ENCODE measurements at places on chromosomes 16 and 17.

DNA sequence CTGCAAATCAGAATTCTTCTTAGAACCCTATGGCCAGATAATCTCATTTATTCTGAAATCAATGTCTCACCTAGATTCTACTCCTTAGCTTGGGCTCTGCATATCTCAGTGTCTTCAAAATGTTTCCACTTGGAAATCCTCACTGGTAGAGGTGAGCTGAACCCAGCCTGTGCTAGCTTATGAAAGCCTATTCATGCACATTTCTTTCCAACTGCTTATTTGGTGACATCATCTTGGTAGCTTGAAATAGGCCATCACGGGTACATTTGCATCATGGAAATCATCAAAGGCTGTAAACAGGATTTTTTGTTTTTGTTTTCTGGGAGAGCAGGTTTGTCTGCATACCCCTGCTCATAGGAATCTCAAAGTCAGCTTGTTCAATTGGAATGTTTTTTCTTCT, 130.8 kb downstream of the KCNJ18 start:
- DNase-seq, result no peak

DNA sequence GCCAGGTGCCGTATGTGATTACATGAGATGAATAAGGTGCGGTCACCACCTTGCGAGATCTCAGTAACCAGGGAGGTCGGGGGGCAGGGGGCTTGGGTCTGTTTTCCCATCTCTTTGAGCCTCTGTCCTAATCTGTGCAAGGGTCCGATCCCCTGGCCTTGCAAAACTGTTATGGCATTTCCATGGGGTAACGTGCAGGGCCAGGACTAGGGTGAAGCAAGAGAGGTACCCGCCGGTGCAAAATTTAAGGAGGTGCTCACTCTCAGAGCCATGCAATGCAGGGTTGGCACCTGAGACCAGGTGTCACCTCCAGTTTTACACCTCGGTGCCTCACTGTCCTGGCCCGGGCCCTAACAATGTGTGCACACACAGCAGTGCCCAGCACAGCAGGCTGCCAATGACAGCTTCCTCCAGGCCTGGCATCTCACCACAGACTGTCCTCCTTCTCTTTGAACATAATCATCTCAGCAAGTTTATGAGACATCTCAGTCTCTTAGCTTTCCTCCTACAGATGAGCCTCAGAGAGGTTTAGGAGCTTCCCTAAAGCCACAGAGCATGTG, 43.6 kb downstream of the C16orf95 start:
- DNase-seq, result no peak

DNA sequence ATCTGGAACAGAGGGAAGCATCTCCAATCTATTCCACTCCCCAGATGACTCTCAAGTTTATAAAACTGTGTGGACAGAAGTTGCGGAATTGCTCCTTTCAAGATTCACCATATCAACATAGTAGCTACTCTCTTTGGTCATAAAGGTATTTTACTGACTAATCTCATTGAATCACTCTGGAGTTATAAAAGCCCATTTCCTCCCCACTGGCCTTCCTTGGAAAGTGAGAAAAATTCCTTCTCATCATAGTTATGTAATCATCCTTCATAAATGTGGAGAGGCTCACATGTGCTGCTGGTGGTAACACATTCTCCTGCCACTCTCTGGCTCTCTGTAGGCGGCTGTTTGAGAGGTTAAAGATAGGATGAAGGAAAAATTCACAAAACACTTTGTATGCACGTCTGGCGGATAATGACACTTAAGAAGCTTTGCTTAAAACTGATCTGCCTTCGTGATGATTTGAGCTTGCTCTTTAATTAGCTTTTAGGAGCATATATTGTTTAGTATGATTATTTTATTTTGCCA, 1034.0 kb upstream of the EEF2KMT start:
- no peak for DNase-seq

DNA sequence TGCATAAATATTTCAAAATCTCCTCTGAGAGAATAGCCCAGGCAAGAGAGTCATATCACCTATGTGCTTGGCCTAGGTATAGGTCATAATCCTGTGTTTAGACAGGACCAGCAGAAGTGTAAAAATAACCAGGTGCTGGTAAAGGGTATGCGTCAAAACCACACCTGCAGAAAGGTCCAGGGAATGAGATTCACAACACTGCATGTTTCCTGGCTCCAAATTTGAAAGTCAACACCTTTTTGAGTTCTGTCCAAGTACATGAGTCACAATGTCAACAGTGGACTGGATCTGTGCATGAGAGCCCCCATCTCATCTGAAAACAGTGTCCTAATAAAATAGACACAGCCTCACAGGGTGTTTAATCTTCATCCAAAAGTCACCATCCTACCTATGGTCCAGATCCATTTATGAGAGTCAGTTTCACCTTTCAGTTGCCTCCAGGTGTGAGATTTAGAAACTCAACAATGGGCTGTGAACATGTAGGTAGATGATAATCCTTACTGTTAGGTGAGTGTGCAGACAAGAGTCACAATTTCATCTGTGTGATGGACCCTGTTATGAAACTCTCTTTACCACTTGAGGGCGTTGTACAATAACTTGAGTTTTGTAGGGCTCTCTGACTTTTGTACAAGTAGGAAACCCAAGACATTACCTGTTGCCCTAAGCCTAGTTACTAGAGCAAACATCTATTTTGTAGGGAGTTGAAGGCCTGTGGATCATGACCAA, 2100.7 kb downstream of the TP53TG3F start:
- no peak for DNase-seq

DNA sequence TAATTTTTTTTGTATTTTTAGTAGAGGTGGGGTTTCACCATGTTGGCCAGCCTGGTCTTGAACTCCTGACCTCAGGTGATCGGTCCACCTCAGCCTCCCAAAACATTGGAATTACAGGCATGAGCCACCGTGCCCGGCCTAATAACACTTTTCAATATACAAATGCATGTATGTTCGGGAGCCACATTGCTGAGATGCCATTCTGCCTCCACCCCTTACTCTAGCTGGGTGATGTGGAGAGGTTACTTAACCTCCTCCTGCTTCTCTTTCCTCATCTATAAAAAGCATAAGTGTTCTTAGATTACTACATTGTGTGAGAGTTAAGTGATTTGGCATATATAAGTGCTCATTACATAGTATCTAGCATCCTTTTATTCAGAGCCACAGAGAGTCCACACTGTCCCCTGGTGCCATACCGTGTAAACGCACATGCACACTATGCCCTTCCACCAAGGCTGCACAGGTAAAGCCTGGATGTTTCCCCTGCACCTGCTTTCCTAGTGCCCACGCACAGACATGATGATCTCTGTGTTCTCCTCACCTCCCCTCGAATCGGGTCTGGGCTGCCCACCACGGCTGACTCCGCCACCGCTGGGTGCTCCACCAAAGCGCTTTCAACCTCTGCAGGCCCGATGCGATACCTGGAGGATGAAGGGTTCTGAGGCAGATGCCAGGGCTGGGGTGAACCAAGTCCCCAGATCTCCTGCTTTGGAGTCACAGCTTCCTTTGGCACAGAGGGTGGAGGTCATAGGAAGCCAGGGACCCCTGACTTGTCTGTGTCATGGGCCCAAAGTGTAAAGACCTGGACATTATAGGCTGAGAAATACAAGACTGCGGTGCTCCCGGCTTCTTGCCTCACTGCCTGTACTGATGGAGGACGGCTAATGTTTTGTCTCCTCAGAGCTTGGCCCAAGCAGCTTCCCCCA, 49.0 kb upstream of the ACSM2B start:
- DNase-seq, result no peak

All from muscle of arm (tissue), 14 donors.